ENCODE measurements at places on chromosomes 7 and 10.

- DNase-seq: no peak
Observed at GRCh38 chr7:105985672-105986215, 22.7 kb downstream of the CDHR3 start.

GRCh38 chr10:45444976-45445898, 71.2 kb downstream of the ALOX5 start:
- DNase-seq: no peak

GRCh38 chr7:50268223-50268622, 36.3 kb upstream of the IKZF1 start:
- DNase-seq: peak; percentile 44

DNA sequence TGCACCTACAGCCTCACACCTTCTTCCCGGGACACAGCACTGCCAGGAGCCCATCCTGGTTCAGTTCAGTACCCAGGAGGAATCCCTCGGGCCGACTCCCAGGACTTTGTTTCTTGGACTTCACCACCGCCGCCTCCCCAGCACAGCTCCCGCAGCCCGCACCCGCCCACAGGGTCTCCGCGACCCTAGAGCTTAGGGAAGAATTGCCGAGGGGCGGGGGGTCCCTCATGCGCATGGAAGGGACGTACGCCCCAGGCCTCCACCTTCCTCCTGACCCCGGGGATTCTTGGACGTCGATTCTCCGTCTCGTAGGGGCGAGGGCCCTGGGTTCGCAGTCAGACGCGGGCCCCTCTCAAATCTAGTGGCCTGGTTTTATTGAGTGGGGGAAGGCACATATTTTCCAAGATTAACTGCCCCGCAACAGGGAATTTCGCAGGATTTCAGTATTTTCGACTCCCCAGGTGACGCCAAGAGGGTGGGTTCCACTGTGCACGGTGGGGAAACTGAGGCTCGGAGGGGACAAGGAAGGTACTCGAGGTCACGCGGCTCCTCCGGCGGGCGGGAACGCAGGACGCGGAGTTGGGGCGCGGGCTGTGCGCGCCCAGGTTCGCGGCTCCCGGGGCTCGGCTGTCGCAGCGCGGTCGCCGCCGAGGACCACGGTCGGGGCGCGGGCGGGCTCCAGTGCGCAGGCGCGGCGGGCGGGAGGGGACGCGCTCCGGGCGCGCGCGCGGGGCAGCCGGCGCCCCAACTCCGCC, at the start of gene ADCY1:
ADCY1 (plus strand) TSS at position 708 of the 755 bp plus-strand sequence. CDS start 176 bp downstream, outside the sequence.
- no peak for DNase-seq

DNA sequence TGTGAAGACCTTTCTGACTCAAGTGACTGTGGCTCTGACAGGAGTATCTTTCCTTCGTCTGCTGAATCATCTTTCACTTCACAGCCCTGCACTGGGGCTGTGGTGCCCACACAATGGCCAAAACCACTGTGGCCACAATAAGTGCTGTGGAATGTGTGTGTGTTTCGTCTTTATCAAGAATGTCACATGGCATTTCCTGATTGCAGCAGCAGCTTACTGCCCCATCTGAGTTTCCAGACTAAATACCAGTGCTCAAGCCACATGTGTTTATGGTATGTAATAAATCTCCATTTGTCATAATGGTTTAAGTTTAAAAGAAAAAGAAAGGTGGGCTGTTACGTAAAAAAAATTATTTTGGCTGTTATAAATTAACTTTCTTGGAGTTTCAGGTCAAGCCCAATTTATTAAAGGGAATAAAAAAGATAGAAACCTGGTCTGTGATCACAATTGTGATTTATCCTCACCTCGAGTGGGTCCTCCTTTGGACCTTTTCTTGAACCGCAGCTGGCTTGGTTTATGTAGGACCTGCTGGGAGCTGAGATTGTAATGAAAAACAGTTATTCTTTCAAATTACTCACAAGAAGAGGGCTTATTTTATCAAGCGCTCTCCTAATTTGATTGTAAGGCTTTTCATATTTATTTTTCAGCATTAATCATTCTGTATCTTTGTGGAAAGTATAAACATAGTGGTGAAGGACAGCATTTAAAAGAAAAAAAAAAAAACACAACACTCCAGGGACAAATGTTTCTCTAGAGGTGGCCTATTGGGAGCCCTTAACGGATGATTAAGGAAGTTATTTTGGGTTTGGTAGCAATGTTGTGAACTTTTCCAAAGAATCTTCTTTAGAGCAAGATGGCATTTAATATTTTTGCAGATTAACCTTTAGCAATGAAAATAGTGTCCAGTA, 116.2 kb downstream of the LRMDA start:
- DNase-seq: no peak

DNA sequence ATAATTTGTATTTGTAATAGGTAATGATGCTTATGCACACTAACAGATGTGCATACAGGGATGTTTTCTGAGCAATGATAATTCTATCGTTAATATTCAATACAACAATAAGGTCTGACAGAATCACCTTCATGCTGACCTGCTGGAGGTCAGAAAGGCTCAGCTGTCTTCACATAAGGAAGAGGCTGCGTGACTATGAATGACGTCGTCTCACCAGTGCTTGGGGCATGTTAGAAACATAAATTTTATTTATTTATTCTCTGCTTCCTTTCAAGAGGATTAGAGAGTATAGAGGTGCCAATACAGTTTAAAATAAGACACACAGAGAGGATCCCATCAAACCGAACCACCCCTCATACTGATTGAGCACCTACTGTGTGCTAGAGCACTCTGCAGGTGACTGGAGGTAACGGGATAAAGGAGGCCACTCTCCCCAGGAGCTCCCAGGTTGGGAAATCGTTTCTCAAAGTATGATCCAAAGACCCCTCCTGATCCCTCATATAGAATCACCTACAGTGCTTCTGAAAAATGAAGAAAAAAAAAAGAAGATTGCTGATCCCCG, 265.6 kb upstream of the NPVF start:
- DNase-seq: no peak
